HuH-7 (cell line): ENCODE measurements at places on chromosomes 5 and 9.

DNA sequence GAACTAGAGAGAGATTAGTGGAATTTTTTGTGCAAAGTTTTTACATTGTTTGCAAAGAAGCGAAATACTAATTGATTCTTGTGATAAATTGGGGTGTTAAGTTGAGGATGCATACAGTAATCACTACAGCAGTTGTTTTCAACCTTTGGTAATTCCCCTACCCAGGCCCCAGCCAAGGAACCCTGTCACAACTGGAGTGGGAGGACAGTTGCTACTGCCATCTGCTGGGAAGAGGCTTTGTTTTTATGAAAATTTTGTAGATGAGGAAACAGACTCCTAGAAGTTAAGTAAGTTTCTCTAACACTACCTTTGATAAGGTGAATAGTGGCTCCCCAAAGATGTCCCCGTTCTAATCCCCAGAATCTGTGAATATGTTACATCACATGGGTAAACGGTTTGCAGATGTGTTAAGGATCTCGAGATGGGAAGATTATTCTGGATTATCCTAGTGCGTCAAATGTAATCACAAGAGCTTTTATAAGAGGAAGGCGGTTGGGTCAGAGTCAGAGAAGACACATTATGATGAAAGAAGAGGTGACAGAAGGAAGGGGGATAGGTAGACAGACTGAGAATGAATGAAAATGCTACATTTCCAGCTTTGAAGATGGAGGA, 34.0 kb upstream of the PPP1R2B start:
- DNase-seq, result peak; percentile 41

DNA sequence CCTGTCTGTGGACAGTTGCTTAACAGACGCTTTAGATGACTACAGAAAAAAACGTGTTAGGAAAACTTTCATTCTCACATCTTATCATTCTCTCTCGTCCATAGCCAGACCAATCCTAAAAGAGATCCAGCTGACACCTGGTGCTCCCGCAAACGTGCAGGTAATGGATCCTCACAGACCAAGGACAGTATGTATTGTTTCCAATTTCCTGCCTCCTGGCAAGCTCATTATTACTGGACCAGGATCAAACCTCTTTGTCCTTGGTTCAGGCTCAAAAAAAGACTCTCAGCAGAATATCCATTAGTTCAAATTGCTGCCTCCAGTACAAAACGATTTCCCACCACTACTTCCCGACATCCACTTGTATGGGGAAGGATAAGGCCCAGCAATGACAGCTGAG, 62.4 kb downstream of the SERINC5 start:
- DNase-seq, result no peak

DNA sequence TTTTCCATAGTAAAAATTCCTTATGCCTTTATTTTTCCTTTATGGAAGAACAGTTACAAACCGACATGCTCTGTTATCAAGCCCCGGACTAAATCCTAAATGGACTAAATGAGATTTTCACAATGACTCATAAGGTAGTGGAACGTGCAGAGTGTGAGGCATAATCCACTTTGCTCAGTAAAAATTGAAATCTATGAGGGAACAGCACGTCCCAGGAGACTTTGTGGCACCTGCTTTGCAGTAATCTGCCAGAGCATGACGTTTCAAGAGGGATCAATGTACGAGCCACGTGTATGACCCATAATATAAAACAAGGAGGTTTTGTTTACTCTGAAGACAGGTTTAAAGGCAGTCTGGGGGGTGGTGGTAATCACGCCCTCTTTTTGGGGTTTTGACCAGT, 83.8 kb upstream of the GNA14 start:
- no peak for DNase-seq

- no peak for DNase-seq
Observed at GRCh38 chr5:59584858-59585846, 308.4 kb downstream of the PDE4D start.

- DNase-seq, result no peak
Observed at GRCh38 chr5:121668635-121669034, 183.0 kb upstream of the FTMT start.

DNA sequence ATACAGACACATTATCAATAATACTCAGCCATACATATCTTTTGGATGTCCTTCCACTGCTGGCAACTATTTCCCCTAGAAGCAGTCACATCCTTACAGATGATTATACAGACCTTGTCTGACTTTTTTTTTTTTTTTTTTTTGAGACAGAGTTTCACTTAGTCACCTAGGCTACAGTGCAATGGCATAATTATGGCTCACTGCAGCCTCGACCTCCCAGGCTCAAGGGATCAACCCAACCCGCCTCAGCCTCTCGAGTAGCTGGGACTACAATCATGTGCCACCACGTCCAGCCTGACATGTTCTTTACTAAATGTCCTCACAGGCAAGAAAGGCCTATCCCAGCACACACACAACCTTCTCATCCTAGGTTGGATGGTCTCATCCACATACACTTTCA, 24.0 kb downstream of the NR6A1 start:
- DNase-seq, result no peak

- no peak for DNase-seq
Observed at GRCh38 chr9:34521406-34522045, 1.3 kb downstream of the ENHO start.

GRCh38 chr5:127358284-127358683, 67.7 kb downstream of the MEGF10 start:
- DNase-seq, result no peak

DNA sequence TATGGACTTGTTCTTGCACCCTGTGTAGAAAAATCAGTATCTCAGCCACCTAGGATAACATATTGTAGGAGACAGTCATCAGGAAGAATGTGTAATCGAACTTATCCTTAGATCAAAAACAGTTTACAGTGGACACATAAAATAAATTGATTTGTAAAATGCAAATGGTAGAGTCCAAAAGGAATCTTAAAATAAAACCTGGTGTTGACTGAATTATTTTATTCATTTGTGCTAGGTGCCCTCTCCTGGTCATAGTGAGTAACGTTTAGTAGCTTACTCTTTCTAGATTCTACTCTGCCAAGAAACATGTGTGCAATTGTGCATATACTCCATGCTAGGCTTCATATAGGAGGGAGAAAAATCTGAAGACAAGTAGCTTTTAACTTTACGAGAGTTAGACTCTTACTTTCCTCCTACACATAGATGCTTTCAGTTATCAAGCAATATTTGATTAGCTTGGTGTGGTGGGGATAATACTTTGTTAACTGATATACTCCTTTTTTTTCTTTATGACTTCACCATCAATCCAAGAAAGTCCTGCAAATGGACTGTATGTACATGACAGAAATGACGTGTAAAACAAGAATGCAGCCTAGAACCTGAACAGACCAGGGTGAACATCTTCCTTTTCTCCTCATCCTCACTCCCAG, 23.7 kb upstream of the LOX start:
- no peak for DNase-seq

- peak; percentile 47 for DNase-seq
Observed at GRCh38 chr5:91313757-91314673, 69.1 kb downstream of the ARRDC3 start.

DNA sequence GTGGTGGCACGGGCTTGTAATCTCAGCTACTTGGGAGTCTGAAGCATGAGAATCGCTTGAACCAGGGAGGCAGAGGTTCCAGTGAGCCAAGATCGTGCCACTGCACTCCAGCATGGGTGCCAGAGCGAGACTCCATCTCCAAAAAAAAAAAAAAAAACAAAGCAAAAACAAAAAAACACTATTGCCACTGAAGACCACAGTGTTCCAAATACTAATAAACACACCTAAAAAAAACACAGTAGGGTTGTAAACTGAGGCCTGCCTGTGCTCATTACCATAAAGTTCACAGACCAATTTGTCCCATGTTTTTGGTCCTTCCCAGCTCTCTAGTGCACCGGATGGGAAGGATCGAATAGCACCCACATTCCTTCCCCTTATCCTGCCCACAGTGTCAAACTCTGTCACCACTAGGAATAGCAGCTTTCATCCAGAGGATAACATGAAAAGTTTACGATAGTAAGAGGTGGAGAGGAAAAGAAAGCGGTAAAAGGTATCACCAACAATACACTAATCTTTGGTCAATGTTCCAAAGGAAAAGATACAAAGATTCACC, 49.2 kb downstream of the MYO10 start:
- DNase-seq, result no peak

GRCh38 chr5:111901296-111901695, 144.3 kb upstream of the NREP start:
- no peak for DNase-seq

DNA sequence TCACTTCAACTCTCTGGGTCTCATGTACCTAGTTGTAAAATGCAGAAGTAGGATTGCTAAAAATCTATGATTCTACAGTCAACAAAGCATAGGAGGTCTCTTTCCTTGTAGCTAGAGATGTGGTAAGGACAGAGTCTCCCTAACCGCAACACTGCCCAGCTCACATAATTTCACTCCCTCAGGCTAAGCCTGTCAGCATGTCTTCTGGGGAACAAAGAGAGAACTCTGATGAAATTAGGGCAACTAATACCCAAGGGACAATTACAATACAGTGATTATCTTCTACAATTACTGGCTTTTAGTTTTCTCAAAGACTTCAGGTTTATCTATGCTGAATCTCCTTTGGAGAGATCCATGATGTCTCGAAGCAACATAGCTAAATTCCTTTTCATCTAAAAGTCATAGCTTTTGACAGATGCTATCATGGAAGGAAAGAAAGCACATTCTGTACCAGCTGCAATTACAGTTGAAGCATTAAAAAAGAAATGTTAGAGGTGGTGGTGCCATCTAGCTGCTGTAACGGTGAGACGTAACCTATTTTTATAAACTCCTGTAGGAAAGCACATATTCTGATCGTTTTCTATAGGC, 141.1 kb upstream of the TARS1 start:
- DNase-seq, result peak; percentile 12

- DNase-seq, result no peak
Observed at GRCh38 chr5:56561-57290, 35.2 kb upstream of the PLEKHG4B start.

DNA sequence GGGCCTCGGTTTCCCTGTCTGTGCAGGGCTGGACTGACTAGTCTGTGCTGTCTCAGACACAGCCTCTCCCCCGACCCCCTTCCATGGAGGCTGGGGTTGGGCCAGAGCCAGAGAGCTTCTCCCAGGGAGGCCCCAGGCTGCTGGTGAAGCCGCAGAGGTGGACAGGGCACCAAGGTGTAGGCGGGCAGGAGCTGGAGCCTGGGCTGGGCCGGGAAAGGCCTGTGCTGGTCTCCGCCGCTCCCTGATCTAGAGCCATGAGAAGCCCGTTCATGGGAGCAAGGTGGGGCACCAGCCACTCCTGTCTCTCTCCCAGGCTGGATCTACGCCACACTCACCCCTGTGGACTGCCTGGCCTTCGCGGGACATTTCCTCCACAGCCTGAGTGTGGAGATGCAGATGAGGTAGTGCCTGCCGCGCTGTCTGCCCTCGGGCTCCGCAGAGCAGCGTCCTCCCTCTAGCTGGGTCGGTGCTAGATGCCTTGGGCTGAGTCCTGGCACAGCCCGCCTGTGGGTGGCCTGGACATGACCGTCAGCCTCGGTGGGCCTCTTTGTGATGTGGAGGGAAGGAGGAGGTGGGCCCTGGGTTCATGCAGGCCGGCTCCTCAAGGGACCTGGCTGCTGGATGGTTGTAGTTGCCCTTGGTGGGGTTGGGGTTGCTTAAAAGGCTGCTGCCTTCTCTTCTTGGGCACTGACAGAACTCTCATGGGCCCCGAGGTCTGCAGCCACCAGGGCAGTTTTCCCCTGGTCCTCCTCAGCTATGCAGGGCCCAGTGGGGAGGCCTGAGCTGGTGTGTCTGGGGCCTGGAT, 79.4 kb downstream of the PHF2 start:
- no peak for DNase-seq

GRCh38 chr9:87381746-87382145, 115.9 kb upstream of the DAPK1 start:
- no peak for DNase-seq

GRCh38 chr5:5342784-5343183, 79.7 kb upstream of the ICE1 start:
- no peak for DNase-seq

DNA sequence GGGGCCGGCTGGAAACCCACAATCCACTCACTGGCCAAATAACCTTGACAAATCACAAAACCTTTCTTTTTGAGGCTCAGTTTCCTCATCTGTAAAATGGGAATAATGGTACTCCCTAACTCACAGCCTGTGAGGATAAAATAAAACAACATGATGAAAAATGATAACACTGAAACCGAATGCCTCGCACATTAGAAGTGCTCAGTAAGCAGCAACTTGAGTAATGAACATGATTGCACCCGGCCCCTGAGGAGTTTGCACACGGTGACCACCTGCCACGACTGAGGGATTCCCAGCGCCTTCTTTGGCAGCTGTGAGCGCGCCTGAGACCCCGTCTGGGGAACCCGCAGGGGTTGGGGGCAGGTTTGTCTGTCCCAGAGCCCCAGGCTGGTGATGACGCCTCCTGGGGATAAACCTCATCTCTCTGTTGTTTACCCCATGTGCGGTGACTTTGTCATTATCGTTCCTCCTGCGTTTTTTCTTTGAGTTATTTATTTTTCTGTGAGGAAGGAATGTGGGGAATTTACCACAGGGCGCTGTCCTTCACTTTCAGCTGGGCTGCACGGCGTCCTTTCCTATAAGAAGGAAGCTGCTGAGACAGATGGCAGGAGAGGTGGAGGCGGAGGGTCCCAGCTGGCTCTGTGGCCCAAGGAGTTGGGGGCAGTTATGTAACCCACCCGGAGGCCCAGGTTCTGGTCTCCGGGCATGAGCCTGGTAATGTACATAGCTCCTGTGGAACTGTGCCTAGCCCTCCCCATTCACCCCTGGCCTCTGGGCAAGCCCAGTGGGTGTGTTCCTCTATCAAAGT, 3.0 kb upstream of the SYNPO start:
- DNase-seq, result peak; percentile 65

DNA sequence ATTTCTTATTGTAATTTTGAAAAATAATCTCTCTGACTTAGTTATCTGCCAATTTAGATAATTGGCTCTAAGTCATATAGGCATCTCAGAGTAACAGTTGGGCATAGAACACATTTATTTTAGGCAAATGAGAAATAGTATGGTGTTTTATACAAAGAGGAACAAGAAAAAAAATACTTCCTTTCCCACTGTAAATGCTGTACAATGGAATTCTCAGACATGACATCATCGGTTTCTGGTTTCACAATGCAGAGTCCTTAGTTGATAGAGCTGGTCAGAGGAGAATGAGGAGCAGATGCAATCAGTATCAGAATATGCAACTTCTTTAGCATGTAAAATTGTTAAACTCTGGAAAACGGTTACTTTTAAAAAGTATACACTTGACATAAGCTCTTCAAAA, 49.4 kb downstream of the PLK2 start:
- DNase-seq, result no peak

GRCh38 chr5:81164936-81165335, 68.2 kb upstream of the CKMT2 start:
- no peak for DNase-seq

DNA sequence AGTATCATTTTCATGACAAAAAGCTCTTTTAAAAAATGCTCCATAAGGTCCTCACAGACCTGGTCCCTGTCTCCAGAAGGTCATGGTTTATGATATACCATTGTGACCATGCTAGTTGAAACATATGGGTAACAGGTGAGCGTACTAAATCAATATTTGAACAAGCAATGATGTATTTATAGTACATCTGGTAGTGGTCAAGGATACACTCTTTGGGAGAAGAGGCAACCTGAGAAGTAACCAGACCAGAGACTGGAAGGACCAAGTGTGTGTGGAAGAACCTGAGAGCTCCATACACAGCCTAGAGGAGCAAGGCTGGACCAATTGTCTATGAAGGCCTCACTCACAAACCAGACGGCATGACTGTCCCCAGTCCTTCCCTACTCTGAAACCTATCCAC, 55.1 kb downstream of the LHFPL2 start:
- no peak for DNase-seq

GRCh38 chr9:73168298-73168934, 16.8 kb downstream of the ANXA1 start:
- no peak for DNase-seq

- no peak for DNase-seq
Observed at GRCh38 chr9:98551511-98552286, 157.0 kb downstream of the GABBR2 start.

GRCh38 chr9:75064307-75065025, 23.5 kb downstream of the NMRK1 start:
- no peak for DNase-seq
